Stimulated activated CD8-positive, alpha-beta memory T cell treated with anti-CD3 and anti-CD28 coated beads, Interleukin-12 subunit alpha, Interleukin-12 subunit beta, amount 100 ng/mL, for 1 hour (primary cell): ENCODE measurements at places on chromosomes 5 and 9.

DNA sequence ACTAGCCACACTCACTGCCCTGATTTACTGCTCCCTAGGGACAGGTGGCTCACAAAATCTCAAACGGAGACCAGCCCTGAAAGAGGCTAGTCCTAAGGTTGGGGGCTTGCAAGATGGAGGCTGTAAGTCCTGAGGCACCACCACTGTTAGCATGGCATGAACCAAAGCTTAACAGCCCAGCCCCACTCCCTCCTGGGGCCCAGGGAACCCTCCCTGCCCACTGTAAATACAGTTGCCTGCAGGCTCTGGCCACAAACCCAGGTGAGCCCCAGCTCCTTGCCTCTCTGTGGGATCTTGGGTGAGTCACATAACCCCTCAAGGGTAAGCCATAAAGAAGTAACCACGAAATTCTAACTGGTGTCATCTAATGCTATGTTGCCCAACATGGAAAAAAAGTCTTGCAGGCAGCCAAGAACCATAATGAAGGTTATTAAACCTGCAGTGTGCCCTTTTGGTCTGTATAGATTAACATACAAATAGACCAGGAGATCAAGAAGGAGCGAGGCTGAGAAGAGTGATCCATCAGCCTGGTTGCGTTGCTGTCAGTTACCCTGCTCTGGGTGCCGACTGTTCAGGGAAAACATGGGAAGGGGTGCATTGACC is 1.7 kb upstream of the POMT1 start:
- DNase-seq: peak; percentile 44

- DNase-seq: no peak
Measured at GRCh38 chr9:33380390-33381094, 21.8 kb downstream of the AQP7 start.

GRCh38 chr5:15601274-15601673 is 101.3 kb downstream of the FBXL7 start:
- no peak for DNase-seq

- no peak for DNase-seq
Measured at GRCh38 chr9:13975611-13976290, 338.2 kb downstream of the NFIB start.

DNA sequence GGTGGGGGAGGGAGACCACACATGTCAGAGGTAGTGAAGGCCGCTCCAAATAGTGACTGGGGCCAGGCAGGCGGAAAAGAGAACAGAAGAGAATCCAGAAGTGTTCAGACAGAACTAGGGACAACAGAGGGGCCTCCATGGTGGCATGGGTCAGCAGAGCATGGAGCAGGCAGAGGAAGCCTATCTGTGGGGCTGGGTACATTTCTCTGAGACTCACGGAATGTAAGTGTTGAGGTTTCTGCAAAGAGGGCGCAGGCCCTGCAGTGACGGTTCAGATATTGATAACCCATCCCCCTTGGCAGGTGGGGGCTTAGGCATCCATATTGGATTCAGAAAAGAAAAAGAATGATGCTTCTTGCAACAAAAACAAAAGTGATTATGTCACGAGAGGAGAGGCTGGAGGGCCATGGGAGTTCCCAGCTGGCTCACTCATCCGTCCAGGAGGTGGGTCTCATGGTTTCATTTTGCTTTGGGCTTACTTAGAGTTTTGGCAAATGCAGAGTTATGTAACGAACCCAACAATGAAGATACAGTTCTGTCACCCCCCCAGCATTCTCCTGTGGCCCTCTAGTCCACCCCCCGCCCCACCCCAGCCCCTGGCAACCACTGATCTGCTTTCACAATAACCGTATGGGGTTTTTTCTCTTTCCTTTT is 5.4 kb upstream of the RMND5B start:
- DNase-seq: no peak

DNA sequence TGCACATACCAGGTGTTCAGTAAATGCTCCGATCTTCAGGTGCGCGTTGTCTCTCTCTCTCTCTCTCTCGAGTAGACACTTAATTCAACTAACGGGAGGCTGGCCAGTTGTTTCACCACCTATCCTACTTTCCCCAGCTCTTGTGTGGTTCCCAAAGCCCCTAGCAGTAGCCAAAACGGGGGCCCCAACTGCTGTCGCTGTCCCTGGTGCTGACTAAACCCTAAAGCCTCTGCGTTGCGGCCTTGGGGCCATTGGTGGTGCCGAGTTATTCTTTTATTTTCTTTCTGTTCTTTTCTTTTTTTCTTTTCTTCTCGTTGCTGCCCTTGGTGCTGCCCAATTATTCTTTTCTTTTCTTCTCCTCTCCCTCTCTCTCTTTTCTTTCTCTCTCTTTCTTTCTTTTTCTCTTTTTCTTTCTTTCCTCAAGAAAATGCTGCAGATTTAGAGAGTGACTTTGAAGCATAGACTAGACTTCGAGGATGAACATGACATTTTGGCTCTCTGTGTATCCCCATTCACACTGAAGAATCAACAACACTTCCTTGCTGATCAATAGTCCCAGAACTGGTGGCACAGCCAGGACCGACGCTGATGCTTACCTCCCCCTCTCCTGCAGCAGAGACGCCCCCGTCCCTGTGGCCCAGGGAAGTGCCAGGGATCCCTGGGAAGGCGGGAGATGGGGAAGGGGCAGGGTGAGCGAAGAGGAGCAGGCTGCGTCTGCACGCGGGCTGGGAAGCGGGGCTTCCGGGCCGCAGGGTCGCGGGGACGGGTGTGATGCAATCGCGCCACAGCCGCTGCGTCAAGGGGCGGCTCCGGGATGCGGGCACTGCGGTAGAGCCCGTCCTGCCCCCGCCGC is at the start of gene FBLL1:
FBLL1 (plus strand) TSS at position 785 of the 853 bp plus-strand sequence. CDS start 200 bp downstream, outside the sequence.
- peak; percentile 14 for DNase-seq

DNA sequence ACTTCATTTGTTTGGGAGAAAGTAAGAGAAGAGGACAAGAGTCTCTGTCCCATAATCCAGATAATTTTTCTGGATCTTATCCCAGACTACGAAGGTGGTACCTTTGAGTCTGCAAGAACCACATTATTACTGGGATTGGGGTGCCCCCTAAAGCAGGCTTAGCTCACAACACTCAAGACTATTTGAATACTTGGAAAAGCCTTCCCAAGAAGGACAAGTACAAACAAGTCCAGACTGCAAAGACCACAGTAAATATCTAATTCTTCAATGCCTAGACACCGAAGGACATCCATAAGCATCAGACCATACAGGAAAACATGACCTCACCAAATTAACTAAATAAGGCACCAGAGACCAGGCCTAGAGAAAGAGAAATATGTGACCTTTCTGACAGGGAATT is 40.2 kb upstream of the TMED7 start:
- no peak for DNase-seq

GRCh38 chr5:17367256-17367840 is 130.7 kb upstream of the TAF11L2 start:
- DNase-seq: no peak

GRCh38 chr9:96188571-96188970 is 113.4 kb downstream of the HSD17B3 start:
- DNase-seq: no peak

DNA sequence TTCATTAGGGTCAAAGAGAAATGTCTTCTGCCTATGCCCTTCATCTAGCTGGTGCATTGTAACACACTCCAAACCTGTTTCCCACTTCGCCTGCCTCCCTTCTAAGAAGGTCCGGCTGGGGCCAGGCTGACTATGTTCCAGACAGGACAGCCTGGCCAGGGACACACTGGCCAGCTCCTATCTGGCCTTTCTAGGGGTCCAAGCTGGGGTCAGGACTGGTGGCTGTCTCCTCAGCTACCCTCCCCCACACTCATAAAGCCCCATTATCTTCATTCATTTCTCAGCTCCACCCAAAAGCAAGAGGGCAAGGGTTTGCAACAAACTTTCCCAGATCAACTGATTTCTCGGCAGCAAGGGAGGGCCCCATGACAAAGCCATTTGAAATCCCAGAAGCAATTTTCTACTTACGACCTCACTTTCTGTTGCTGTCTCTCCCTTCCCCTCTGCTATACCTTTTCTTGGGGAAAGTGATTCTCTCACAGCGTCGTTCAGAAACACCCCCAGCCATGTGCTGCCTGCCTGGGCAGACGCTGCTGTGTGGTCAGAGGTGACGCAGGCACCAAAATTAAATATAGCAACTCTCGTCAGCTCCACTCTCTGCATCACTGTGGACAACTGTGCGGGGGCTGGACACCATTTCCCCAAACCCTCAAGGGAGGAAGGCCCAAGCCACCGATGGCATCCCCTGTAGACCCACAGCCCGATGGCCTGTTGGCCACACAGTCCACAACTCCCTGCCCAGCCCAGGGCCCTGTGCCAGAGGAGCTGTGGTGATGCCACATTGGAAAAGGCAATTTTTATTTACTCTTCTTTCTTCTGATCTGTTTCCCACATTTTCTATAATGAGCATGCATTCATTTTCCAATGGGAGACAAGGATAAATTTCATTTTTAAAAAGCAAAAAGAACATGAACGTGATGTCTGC is 6.1 kb downstream of the IL13 start:
- no peak for DNase-seq

GRCh38 chr5:143135832-143136551 is 267.5 kb downstream of the NR3C1 start:
- DNase-seq: no peak

DNA sequence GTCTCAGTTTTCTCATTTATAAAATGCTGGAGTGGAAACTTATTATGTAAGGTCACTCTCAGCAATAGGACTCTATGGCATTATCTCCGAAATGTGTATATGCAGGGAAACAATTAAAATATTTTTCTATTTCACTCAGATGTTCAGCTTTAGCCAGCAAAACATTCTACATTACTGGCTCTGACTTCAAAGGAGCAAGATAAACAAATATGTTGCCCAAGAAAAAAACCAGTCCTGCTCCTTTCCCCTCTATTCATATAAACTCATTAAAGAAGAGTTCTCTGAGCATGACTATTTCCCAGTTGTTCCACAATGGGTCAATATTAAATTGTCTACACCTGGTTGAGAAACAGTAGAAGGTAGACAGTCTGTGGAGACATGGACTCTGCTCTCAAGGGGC is 155.0 kb downstream of the NPR3 start:
- no peak for DNase-seq

GRCh38 chr5:99600952-99601351 is 672.1 kb upstream of the CHD1 start:
- no peak for DNase-seq

- no peak for DNase-seq
Measured at GRCh38 chr9:13970018-13970417, 343.9 kb downstream of the NFIB start.

DNA sequence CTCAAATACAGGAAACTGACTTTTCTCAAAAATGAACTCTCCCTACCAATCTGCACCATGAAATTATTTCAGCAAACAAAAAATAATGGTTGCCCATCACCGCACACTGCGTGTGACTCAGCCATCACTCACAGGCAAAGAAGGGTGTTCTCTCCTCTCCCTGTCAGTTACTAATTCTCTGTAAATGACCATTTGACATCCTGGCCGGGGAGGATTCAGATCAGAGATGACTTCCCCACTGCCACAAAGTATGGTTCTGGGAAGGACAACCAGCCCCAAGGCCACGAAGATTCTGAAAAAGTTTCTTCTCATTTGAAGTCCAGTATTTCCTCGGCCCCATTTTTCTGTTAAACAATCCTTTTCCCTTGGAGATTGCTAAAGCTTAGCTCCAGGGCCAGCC is 199.4 kb downstream of the AUH start:
- no peak for DNase-seq

- peak; percentile 44 for DNase-seq
Measured at GRCh38 chr9:76576344-76576743, 117.4 kb downstream of the GCNT1 start.

GRCh38 chr5:143638654-143639053 is 173.3 kb upstream of the HMHB1 start:
- DNase-seq: no peak

GRCh38 chr5:96928931-96929708 is 6.8 kb upstream of the LNPEP start:
- DNase-seq: no peak

DNA sequence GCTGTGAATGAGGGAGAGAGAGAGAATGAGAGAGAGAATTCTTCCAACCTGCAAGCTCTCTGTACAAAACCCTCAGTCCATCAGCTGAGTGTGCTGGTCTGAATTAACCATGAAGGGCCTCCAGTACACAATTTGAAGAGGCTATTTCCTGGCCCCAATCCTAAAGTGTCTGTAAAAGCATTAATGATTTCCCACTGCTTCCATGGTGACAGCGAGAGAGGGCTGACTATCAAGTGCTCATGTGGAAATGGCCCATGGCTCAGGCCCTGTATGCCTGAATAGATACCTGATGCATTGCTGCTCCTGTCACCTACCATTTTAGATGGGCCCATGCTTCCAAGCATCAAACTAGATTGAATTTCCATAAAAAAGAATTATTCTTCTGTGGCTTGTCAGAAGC is 592.4 kb downstream of the KIF4B start:
- DNase-seq: no peak

DNA sequence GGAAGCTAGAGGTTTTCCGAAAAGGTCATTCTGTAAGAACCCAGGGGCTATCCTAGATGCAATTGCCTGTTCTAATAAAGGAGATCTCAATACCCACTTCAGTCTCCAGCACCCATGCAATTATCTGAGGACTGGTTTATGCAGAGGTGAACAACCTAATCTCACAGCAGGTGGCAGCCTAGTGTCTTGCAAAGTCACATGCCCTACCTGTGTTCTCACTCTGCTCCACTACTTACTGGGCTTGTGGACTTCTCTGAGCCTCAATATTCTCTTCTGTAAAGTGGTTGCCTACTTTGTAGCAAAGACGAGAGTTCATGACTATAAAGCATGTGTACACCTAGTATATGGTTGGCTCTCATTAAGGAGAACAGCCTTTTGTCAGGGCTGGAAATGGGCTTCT is 21.0 kb upstream of the ALDH1B1 start:
- DNase-seq: no peak

GRCh38 chr5:149141224-149141956 is at the start of gene ABLIM3:
TSS of gene ABLIM3 (plus strand) at chr5:149141493. CDS start at chr5:149142096, 603 bp downstream.
- peak; percentile 35 for DNase-seq

DNA sequence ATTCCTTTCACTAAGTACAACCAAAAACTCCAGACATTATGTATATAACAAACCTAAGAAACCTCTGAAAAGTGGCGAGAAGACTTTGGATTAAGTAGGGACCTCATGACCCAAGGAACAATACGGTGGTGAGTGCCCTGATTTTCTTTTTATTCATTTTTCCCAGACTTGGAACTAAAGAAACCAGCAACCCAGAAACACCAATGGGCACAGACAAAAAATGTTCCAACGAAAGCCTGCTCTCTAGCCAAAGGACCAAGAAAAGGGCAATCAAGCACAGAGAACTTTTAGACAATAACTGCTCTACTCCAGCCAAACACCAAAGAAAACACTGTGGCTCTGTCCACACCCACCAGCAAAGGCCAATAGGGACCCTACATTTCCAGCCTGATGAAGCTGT is 66.2 kb upstream of the SSBP2 start:
- no peak for DNase-seq

GRCh38 chr5:134524272-134524825 is 1.1 kb upstream of the JADE2 start:
- DNase-seq: peak; percentile 45

DNA sequence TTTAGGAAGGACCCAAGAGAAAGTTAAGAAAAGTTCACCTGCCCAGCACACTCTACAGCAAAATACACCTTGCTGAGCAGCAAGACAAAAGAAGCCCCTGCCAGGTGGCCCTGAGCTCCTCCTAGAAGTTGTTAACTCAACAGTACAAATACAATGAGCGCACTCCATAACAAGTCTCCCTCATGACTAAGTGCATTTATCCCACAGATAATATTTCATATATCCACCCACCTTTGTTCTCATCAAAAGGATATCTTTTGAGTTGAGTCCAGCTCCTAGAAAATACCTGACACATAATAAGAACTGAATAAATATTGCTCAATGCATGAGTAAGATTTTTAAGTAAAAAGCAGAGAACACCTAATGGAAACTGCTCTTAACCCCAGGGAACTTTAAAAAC is 73.3 kb downstream of the ABCA1 start:
- DNase-seq: no peak

- no peak for DNase-seq
Measured at GRCh38 chr9:2967766-2968165, 123.9 kb upstream of the PUM3 start.
